ENCODE measurements at places on chromosomes 1 and 21.

DNA sequence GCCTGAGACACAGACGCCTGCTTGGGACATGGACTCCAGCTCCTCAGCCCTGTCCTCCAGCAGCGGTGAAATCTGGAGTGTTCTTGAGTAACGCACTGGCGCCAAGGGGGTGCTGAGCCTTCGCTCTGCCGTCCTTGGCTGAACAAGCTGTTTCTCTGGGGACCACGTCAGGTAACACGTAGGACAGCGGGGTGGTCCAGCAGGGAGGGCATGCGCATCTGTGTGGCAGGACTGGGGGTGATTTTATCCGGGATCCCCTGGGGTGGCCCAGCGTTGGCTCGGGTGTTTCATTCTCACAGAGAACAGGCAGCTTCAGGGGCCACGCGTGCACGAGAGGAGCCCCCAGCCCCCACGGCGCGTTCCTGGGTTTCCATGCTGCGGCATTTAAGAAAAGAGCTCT is 61.2 kb downstream of the AGPAT3 start:
- ATAC-seq, result no peak

GRCh38 chr21:43340491-43341377 is 86.2 kb downstream of the SIK1 start:
- no peak for ATAC-seq

- no peak for ATAC-seq
Measured at GRCh38 chr1:46363121-46363520, 22.5 kb downstream of the NSUN4 start.

GRCh38 chr1:223763881-223764280 is 51.5 kb downstream of the CAPN2 start:
- no peak for ATAC-seq

GRCh38 chr1:35443768-35444518 is 113.3 kb downstream of the KIAA0319L start:
- no peak for ATAC-seq

DNA sequence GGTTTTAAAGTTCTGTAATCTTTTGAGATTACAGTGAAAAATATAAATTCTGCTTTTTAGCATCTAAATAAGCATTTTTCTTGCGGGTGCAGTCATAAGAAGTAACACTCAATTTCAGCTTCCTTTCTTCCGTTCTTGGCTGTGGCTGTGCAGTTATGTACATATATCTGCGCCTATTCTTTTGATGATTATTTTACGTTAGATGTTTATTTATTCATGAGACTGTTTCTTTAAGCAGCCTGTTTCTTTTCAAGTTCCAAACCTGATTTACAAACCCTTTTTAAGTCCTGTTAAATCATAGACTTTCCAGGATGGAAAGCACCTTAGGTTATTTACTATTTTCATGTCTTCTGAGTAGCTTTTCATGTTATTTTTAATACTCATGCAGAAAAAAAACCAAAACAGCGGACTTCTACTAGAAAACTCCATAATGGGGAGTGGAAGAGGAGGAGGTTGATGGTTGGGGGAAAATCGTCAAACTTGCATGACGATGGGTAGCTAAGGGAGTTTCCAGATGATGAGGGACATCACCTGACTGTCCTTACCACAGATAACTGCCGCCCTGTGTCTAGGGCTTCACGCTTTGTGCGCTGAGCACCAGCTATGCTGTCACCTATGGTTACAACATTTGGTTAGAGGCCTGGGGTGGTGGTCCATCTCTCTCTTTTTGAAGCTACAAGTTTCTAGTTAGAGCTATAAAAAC is 2.6 kb downstream of the PRDM2 start:
- ATAC-seq, result no peak

DNA sequence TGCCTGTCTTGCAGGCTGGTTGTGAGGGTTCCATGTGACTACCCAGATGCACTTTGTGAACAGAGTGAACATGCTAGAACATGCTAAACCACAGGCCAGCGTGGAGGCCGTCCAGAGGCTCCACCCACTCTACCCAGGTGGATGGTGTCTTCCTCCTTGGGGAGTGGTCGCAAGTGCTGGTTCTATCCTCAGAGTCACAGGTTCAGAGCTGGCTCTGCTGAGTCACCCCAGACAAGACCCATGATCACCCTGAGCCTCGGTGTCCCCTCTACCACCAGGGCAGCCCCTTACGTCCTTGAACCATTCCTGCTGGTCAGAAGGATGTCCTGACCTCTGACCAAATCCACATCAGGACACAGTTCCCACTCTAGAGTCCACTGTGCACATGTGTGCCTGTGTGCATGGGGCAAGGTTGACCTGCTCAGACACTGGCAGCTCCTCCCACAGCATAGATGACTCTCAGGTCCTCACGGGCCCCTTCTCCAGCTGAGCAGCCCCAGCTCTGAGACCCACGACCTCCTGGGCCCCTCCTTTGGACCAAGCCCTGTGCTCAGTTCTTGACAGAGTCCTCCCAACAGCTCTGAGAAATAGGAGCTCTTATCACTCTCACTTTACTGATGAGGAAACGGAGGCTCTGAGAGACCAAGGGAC is 391.8 kb downstream of the MATN1 start:
- ATAC-seq, result no peak

- ATAC-seq, result no peak
Measured at GRCh38 chr1:199913318-199913717, 114.2 kb upstream of the NR5A2 start.

GRCh38 chr1:101377084-101377835 is 140.4 kb downstream of the S1PR1 start:
- ATAC-seq, result no peak

DNA sequence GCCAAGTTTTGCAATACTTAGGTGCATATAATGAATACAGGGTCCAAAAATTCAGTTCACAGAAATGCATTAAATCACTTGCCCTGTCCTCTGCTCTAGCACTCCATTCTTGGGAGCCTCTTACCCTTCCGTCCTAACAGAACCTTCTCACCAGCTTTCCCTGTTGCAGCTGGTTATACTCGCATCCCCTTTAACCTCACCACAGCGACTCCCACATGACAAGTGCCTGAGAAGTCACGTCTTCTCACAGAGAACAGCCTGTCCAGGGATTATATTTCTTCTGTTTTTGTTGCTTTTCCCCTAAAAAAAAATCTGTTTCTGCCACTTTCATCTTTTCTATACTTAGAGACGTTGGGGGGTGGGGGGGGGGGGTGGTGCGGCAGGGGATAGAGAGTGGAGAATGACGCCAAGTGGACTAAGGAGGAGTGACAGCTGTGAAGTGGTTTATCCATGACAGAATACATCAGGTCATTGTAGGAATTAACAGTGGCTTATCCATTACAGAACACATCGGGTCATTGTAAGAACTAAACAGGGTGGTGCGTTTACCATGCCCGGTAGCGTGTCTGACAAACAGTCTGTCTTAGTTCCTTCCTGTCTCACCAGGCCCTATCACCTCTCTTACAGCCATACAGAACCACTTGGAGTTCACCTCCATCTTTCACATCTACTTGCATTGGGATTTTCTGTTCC is 117.6 kb downstream of the UBE2U start:
- ATAC-seq, result no peak

DNA sequence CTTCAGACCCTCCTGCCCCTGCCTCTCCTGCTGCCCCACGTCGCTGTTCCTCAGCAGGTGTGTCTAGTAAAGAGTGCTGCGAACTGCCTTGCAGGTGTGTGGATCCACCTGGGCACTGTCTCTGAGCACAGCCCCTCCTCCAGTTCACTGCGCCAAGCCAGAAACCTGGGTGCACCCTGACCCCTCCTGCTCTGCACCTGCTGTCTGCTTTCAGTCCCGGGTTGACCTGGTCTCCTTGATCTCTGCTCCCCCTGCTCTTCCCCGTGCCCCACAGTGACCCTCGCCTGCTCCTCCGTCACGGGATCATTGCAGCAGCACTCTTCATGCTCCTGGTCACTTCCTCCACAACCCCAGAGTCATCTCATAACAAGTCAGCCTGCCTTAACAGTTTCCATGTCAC is 6.5 kb downstream of the A3GALT2 start:
- no peak for ATAC-seq

GRCh38 chr1:230029244-230029941 is 37.6 kb upstream of the GALNT2 start:
- ATAC-seq, result no peak

GRCh38 chr1:209168204-209168603 is 415.3 kb upstream of the CAMK1G start:
- no peak for ATAC-seq

GRCh38 chr1:115183158-115183557 is 93.9 kb upstream of the TSPAN2 start:
- ATAC-seq, result no peak

GRCh38 chr1:169325117-169325516 is 42.5 kb downstream of the NME7 start:
- no peak for ATAC-seq

Data from gastroesophageal sphincter (tissue), 4 donors.